ENCODE measurements at places on chromosomes 13 and 19. TPM values are rescaled to one million over a fixed set of nuclear protein-coding genes. Genes with fewer than 3 reads are reported as not detected.

GRCh38 chr13:67033170-67033569 is 197.0 kb downstream of the PCDH9 start:
- DNase-seq: no peak

ONECUT3 gene
- polyA plus RNA-seq: 0.04 TPM

DNA sequence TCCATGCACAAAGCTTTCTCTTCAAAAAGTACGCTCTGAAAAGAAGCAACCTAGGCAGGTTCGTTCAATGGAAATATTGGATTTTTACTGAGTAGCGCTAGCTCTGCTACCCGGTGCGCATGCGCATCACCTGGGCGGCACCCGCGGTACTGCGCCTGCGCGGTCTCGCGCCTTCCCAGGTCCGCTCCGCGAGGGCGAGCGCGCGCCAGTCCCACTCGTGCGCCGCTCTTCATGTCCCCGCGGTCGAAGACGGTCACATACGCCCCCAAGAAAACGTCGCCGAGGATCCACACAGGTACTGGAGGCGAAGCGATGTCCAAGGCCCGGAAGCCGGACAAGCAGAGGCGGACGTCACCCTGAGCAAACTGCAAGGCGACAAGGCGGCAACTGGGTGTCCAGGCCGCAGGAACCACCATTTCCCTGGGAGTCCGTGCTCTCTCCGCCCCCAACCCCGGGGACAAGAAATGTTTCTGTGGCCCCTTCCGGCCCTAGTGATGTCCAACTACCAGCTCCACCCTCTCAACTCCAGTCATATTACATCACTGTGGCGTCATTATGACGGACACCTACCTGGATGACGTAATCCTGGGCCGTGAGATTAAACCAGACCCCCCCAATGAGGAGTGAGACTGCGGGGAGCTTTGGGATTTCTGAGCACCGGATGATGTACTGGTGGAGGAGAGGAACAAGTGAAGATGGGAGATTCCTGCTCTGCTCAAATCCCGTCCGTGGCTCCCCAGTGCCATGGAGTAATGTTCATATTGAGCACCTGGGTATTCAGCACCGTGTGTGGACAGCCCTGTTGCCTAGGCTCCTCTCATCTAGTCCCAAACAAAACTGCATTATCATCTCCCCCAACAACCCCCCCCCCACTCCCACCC is 4.8 kb upstream of the KCNC3 start:
- no peak for DNase-seq

DNA sequence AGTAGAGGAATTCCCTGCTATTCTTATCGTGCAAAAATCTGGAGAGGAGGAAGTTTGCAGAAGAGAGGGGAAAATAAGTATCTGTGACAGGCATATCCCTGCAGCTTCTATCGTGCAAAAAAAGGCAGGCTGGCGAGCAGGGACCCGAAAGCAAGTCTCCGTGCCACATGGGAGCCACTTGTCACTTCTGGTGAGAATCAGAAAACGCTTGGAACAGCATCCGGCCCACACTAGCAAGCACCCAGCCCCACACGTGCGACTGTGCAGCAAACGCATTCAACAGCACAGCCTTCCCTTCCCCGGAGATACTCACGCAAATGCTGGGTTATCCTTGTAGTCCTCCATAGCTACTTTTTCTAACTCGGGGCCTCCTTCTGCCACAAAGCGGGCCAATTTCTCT is 16.9 kb downstream of the SUGP1 start:
- DNase-seq: no peak

DNA sequence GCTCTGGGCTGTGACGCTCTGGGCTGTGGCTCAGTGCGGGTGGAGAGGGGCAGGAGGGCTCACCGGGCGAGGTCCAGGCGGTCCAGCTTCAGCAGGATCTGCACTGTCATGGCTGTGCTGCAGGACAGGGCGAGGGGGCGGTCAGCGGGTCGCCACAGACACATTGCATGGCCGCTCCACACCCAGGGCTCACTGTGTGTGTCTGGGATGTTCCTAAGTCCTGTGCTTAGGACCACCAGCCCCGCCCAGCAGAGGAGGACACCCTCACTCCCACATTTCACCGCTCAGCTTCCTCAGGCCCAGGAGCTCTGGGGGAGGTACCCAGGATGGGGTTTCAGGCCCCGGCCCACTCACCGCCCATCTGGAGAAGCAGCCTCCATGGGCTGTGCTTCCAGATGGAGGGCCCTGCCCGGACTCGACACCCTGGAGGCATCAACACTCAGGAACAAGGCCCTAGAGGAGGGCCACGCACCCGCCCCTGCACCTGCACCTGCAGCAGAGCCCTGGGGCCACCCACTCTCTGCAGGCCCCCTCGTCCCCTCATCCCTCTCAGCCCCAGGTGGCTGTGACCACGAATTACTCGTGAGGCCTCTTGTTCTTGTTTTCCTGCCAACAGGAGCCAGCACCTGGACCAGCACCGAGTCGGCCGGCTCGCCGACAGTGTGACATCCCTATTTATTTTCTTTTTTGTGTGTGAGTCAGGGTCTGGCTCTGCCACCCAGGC is 9.7 kb upstream of the CERS1 start:
- no peak for DNase-seq

HIPK4 gene
- not detected for polyA plus RNA-seq

DNA sequence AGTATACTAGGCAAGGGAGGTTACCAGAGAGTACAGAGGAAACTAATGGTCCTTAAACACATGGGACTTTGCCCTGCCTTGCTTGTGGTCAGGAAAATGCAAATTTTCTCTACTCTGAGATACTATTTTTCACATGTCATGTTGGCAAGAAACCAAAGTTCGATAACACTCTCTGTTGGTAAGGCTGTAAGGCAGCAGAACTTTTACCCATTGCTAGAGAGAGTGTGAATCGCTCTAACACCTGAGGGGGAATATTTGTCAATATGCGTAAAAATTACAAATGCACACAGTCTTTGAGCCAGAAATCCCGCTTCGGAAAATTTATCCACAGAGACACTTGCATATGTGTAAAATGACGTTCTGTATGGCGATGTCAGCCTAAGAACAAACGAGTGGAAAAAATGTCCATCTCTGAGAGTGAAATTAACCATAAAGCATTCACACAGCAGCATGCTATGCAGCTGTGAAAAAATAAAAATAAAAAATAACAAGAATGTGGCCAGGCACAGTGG is 9.5 kb upstream of the RFX1 start:
- no peak for DNase-seq

- DNase-seq: peak; percentile 35
These were observed 68.4 kb downstream of the SPATA13 start for GRCh38 chr13:24228852-24229458.

DNA sequence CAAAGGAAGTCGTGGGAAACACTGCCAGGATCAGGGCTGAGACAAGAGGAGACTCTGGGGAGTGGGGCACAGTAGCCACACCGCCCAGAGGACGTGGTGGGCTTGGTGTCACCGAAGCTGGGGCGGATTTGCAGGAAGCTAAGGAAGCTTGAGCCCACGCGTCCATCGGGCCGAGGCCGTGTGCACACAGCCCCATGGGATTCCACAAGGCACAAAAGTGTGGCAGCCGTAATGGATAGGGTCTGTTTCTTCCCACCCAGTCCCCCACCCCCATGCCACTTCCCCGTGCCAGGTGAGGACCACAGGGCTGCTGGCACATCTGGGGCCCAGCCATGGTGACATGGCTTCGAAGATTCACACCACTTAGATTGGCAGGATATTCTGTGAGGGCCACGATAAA is 153.2 kb upstream of the SPACA7 start:
- DNase-seq: no peak

- no peak for DNase-seq
These were observed 2009.6 kb downstream of the OLFM4 start for GRCh38 chr13:55038230-55038629.

DNA sequence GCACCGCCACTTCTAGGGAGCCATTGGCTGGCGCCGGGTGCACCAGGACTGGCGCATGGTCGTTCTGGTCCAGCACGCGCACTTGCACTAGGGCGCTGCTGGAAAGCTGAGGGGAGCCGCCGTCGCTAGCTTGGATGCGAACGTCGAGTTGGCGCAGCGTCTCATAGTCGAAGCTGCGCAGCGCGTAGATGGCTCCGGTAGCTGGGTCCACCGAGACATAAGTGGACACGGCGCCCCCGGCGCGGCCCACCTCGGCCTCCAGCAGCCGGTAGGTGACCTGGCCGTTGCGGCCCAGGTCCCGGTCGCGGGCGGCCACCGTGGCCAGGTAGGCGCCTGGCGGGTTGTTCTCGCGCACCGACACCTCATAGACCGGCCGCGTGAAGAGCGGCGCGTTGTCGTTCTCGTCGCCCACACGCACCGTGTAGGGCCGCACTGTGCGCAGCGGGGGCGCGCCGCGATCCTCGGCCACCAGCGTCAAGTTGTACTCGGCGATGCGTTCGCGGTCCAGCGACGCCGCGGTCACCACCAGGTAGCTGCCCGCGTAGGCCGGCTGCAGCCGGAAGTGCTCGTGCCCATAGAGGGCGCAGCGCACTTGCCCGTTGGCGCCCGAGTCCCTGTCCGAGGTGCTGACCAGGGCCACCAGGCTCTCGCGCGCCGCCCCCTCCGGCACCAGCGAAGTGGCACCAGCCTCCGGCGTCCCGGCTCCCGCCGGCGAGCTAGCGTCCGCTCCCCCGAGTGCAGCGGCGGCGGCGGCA is 1.7 kb downstream of the PCDH8 start:
- DNase-seq: peak; percentile 69

FLT3LG gene
- 4.4 TPM for polyA plus RNA-seq

SCN1B gene
- polyA plus RNA-seq: 1.3 TPM

GRCh38 chr19:6087074-6087571 is 23.2 kb downstream of the RFX2 start:
- DNase-seq: no peak

DNA sequence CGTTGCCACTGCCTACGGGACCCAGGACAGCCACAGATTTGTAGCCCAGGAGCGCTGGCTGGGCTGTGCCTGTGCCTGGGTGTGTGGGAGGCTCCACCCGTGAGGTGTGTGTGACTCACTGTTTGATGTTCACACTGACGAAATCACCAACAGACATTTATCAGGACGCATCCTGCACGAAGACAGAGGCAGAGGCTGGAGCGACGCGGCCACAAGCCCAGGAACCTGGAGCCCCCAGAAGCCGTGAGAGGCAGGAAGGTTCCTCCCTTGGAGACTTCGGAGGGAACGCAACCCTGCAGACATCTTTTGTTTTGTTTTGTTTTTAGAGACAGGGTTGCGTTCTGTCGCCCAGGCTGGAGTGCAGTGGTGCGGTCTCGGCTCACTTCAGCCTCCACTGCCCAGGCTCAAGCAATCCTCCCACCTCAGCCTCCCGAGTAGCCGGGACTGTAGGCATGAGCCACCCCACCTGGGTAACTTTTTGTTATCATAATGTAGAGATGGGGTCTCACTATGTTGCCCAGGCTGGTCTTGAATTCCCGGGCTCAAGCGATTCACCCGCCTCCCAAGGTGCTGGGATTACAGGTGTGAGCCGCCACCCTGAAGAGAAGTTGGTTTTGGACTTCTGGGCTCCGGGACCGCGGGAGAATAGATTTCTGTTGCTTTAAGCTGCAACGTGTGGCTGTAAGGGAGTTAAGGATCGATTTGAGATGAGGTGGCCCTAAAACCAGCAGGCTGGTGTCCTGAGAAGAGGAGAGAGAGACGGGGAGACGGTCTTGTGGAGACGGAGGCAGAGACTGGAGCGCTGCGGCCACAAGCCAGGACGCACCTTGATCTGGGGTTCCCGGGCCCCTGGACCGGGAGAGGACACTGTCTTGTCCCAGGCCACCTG is 24.9 kb upstream of the WDR18 start:
- DNase-seq: no peak

GRCh38 chr19:2239771-2240770 is 3.4 kb downstream of the SF3A2 start:
- no peak for DNase-seq

GRCh38 chr13:98508685-98509084 is 68.2 kb downstream of the STK24 start:
- no peak for DNase-seq

DNA sequence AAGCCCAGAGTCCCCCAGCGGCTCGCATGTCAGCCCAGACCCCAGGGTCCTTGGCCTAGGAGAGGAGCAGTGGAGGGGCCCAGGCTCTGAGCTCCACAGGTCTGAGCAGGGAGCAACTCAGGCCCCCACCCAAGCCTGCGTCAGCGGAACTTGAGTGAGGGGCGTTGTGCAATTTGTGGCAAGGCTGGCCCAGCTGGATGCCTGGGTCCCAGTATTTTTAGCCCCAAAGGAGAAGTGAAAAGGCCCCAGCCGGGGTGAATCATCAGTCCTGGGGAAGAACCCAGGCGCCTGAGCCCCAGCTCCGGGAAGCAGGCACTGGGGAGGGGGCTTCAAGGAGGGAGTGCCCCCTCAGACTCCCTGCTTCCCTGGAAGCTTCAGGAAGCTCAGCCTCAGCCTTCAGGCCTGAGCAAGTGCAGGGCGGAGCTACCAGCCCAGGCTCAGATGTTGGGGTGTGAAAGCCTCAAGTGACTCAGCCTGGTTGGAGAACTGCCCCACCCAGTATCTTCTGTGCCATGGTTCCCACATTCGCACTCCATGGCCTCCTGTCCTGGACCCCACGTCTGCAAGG is 7.2 kb downstream of the MED29 start:
- no peak for DNase-seq

DNA sequence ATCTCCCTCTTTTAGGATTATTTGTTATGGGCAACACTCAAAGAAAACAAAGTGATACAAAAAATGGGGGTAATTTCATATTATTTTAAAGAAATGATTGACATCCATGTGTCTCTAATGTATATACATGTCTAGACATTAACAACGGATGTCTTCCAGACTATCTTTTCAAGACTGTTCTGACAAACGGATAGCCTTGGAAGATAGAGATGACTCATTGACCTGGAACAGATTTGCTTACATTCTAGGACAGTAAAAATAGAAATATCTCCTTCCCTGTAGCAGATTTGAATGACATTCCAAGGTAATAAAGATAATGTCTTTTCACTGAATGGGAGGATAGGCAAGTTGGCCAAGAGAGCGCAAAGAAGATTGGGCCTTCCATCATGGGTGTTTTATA is 26.2 kb upstream of the SLITRK6 start:
- no peak for DNase-seq

- no peak for DNase-seq
These were observed 10.4 kb downstream of the GJB2 start for GRCh38 chr13:20182231-20182846.

- peak; percentile 48 for DNase-seq
These were observed 12.5 kb downstream of the FEM1A start for GRCh38 chr19:4803736-4804695.

All from renal cortex interstitium (tissue), 15 donors.